ENCODE measurements at places on chromosomes 3 and 15.

DNA sequence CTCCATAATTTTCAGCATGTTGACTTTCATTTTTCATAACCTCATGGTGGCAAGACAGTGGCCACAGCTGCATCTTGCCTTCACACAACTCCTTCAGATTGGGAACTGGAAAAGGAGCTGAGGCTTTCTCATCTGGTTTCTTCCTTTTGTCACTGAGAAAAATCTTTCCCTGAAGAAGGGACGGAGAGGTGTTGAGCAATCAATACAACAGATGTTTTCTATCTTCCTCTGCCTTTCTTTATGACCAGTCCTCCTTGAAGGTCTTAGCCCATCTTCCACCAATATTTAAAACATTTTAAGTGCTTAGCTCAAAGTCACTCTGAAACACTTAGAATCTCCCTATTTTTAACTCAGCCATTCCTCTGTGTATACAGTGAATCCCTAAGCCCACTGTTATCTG, 11.9 kb downstream of the ZNF660 start:
- no peak for DNase-seq

GRCh38 chr3:133238015-133238414, 161.8 kb upstream of the BFSP2 start:
- DNase-seq, result no peak

DNA sequence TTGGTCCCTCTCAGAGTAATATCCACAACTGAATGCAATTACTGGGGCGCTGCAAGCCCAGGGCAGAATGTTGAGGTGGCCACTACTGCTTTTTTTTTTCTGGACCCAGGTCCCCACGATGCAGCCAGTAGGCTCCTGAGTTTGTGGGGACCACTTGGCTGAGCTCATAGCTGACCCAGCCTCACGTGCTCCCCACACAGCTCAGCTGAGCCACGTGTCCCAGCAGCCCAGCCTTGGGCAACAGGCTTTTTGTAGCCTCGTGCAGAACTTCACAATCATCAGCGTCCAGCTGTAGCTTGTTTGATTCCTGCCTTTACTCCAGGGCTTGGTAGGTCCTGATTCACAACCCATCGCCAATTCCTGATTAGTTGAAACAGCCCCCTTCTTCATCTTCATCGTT, 117.3 kb downstream of the ETFA start:
- DNase-seq, result no peak

DNA sequence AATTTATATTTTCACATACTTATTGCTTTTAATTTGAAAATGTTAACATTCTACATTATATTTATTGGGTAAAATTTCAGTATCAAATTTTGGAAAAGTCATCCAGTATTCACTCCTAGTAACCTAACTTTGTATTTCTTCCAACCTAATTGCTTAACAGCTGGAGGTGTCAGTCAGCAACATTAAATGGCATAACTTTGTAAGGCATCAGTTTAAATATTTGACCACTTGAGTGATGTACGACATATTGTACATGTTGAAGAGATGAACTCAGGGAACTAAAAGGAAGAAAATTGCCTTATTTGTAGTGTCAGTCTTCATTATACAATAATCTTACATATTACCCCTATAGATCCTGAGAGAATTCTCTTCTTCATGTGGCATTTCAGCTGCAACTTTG, 326.8 kb downstream of the NAALADL2 start:
- DNase-seq, result no peak

- no peak for DNase-seq
These were observed at the start of gene UBAP1L for GRCh38 chr15:65115086-65115485. Gene UBAP1L, minus strand, starts transcription at chr15:65115200. Its CDS starts 8,985 bp downstream, at chr15:65106215.

- DNase-seq, result no peak
These were observed 5.5 kb downstream of the PLD1 start for GRCh38 chr3:171804618-171805389.

DNA sequence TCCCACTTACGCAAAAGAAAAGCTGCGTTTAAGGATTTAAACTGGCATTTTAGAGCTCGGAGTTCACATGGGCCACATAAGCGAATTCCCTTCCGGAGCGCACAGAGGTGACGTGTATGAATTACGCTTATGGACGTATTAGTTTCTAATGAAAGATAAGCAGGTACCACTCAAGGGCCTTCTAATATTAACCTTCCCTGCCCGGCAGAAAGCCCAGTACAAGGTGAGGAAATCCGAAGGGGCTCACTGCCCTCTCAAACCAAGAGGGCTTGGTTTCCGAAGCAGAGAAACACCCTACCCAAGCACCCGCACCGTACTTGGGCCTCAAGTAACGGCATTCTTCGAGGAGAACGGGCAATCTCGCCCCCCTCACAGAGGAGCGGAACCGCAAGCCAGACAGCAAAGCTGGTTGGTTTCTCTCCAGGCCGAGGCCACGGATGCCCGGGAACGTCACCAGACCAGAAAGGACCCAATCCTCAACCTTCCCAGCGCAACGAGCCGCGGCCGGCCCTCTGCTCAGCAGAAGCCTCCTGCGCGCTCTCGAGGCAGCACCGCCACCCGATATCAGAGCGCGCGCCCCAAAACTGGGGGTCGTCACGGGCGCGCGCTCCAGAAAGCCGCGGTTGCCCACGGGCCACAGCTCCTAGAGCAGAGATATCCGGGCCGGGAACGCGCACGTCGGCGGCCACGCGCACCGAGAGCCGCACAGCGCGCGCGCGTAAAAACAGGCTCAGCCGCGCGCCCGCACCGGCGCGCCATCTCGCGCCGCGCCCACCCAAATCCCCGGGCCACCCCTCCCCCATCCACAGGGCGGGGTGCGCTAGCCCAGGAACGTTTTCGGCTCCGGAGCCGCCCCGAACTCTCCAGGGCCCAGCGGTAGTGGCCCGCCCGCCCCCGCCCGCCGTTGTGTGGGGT, 676 bp downstream of the QRICH1 start:
- peak; percentile 81 for DNase-seq

GRCh38 chr3:151896246-151897012, 23.0 kb downstream of the SUCNR1 start:
- no peak for DNase-seq
